H54 (cell line): ENCODE measurements at places on chromosomes 1 and 21.
A peak's percentile ranks its signal among the peaks of the same experiment; 100 is the strongest.

DNA sequence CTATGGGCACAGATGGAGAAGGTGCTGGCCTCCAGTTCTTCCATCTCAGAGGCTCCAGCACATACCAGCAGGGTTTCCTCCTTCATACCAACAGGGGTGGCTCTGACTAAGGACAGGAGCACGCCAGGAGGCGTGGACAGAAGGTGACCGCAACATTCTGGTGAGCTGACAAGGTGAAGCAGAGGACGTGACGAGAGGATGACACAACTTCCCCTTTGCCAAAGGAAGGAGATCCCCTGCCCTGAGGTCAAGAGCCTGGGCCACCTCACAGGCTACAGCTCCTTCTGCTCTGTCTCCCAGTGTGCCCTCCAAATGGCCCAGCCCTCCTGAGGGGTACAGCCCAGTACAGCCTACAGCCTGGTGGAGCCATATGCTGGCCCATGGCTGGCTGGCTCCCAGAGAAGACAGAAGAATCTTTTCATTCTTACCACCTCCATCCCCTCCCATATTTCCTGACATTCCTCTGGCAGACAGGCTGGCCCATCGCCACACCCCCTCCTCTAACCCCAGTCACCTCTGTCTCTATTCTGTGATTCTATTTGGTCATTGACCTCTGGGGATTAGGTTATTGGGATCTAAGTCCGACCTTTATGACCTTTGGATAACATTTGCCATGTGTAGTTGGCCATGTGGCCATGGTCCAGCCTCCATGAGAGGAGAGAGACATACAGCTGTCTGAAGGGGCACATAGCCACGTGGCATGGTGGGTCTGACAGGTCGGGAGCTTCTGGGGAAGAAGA lies 5.1 kb upstream of the LAMB3 start:
- DNase-seq, result peak; percentile 81

GRCh38 chr1:29094433-29094832 lies 29.3 kb downstream of the TMEM200B start:
- no peak for DNase-seq

GRCh38 chr1:57296726-57297250 lies 127.1 kb downstream of the DAB1 start:
- no peak for DNase-seq

DNA sequence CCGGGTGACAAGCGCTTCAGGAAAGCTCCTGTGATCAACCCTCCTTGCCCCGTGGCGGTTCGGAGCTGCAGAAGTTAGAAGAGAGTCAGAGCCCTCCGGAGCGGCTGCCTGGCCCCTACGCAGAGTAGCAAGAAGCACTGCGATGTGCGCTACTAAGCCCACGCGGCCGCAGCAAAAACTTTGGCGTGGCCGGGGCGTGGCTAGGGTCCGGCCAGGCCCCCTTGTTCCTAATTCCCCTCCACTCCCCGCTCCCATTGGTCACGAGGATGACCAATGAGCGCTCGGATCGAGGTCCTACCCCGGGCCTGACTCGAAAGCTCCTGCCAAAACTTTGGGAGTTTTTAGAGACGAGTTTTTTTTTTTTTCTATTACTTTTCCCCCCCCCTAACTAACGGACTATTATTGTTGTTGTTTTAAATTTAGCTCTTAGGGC lies at the start of gene HLX:
Gene HLX, plus strand, starts transcription at position 368 of the 433 bp plus-strand sequence. CDS start 415 bp downstream, outside the sequence.
- peak; percentile 97 for DNase-seq

DNA sequence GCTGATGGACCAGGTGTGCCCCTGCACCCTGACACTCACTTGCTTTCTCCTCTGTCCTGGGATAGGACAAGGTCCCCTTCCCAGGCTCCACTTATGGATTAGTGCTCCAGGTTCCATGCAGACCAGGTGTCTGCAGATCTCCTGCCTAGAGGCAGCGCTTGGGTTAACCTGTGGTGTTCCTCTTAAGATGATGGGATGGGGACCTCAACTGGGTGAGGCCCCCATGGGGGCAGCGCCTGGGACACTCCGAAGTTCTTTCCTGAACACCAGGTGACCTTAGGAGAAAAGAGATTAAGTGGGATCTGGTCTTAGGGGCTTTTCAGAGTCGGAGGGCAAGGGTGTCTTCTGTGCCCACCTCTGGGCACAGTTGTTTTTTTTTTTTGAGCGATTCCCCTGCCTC lies 21.2 kb downstream of the TNNT2 start:
- no peak for DNase-seq

DNA sequence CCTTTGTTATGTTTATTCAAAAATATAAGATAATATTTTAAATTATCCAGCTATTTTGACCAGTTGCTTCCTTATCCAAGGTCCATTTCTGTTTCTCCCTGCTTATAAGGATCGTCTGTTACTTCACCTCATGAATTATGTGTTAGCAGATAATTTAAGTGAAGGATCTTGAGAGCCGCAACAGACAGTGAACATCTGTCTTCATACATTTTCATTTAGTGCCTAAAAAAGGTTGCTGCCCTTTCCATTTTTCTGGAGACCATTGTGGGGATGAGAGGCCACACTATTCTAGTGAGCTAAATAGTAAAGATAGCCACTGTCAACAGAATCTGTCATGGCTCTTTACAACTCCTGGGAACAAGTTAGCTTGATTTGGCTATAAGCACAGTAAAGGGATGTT lies 154.0 kb downstream of the CLEC20A start:
- DNase-seq, result no peak

DNA sequence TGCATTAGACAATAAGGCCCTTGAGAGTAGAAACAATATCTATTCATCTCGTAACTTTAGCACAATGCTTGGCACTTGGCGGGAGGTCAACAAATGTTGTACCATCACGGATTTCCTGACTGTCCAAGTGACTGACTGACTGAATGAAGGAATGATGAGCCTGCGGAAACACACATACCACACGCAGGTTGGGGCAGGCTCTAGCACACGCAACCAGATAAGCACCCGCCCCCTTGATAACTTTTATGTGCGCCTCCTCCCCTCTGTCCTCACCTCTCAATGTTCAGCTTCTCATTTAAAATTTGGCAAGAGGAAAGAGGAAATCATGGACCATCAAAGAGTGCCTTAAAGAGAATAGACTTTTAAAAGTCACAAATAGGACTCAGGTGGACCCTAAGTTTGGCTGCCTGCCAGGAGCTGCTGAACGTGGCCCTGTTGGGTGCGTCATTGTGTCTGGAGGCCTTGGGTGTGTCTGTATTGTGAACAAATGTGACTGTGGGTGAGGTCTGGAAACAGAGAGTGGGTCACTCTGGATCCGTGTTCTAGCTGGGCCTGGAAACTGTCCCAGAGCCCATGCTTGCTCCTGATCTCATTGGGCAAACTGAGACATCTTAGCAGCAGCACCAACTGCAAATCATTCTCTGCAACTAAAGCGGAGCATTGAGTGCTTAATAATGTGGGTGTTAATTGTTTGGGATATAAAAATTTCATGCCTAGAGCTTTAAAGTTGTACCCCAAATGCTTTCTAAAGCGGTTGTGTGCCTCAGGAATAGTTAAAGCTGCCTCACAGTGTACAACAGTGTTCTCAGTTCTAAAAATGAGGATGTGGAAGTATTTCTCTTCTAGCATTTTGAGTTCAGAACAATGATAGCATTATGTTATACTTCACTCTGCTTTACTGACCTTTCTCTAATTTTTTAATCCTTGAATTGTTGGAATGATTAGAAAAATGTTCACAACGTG lies 47.6 kb upstream of the ABCG1 start:
- no peak for DNase-seq

GRCh38 chr21:25870084-25870483 lies 135.3 kb downstream of the GABPA start:
- no peak for DNase-seq

DNA sequence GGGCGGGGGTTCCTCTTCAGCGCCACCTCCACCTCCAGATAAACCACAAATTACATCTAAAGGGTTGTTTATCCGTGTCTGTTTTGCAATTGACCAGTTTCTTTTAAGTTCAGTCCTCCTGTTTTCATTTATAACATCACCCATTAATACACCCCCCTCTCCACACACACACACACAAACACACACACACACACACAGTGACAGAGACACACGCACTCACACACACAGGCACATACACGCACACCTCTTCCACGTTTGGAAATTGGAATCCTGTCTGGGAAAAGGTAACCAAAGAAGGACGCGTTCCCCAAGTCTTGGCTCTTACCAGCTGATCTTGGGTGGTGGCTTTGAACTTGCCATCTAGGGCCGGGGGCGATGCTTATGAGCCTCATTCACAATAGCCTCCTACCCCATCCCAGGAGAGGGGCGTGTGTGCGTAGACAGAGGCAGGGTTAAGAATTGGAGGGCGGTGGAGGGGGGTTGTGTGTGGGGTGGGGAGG lies 442 bp upstream of the CSMD2 start:
- no peak for DNase-seq

GRCh38 chr1:234409328-234409727 lies 36.1 kb downstream of the COA6 start:
- DNase-seq, result no peak

DNA sequence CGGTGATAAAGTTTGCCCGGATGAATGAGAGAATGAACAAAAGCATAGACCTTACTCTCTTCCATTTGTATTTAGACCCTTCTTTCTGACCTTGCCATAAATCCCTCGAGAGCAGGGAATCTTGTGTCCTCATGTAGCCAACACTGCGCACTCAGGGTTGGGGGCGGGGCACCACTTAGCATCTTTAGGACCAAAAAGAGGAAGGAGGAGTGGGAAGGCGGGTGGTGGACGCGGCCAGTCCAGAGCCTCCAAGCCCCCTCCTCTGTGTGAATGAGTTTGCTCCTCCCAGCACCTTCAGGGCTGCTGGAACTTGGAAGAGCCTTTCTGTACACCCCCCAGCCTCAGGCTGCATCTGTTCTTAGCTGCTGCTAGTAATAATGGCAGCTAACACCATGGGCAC lies 141.9 kb upstream of the TMEM51 start:
- DNase-seq, result no peak

DNA sequence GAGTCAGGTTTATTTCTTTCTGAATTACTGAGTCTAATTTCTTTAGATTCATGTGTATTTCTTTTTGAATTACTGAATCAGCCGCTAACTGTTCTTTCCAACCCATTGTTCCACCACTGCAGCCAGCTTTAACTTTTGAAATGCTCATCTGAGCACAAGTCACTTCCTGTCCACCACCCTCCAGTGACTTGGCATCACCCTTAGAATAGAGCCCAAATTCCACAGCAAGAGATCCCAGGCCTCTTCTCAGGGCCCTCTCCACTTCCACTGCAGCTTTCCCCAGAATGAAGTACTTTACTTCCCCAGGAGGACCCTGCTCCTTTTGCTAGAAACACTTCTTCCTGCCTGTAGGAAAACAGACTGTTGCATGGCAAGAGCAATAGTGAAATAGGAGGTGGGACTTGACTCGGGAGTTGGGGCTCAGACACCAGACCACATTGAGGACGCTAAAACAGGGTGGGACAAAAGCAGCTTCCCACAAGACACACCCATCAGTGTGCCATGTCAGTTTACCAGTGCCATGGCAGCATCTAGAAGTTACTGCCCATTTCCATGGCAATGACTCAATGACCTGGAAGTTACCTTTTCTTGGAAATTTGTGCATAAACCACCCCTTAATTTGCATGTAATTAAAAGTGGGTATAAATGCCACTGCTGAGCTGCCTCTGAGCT lies 56.5 kb upstream of the ADAR start:
- DNase-seq, result no peak
